ENCODE measurements at places on chromosomes 12 and 14. TPM values are rescaled to one million over a fixed set of nuclear protein-coding genes. Genes with fewer than 3 reads are reported as not detected.

The RD3L gene
- not detected for total RNA-seq

The ZNF891 gene
- total RNA-seq: 2.0 TPM

The ZDHHC22 gene
- total RNA-seq: not detected

The GNB3 gene
- total RNA-seq: 0.63 TPM

The GPR135 gene
- total RNA-seq: 1.2 TPM

The MANSC4 gene
- total RNA-seq: not detected

The DDX23 gene
- 131 TPM for total RNA-seq

The SNAPC1 gene
- 10.1 TPM for total RNA-seq

The SMIM41 gene
- total RNA-seq: not detected

The PSMD9 gene
- total RNA-seq: 70.8 TPM

The RPL10L gene
- not detected for total RNA-seq

The SYNDIG1L gene
- total RNA-seq: not detected

The KLHDC1 gene
- total RNA-seq: 1.2 TPM

The FITM1 gene
- 0.31 TPM for total RNA-seq

The PMCH gene
- 1.6 TPM for total RNA-seq

The CIROP gene
- not detected for total RNA-seq

The TTC6 gene
- not detected for total RNA-seq

The IL22 gene
- 1.4 TPM for total RNA-seq

The KLHL33 gene
- total RNA-seq: 0.06 TPM

The C12orf54 gene
- not detected for total RNA-seq

The PTGER2 gene
- 49.7 TPM for total RNA-seq

Data from activated CD8-positive, alpha-beta memory T cell treated with anti-CD3 and anti-CD28 coated beads for 36 hours (primary cell).